ENCODE measurements at places on chromosomes 3 and 15.

DNA sequence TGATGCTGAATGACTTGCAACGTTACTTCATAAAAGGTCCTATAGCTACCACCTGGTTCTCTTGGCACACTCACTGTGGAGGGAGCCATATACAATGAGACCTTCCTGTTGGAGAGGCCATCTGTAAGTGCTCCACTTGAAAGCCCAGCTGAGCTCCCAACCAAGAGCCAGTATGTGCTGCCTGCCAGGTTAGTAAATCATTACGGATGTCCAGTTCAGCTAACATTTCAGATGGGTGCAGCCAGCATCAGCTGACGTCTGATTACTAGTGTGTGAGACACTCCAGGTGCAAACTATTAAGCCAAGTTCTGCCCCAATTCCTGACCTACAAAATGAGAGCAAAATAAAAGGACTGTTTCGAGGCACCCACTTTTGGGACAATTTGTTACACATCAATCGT lies 274.4 kb upstream of the ROBO2 start:
- no peak for DNase-seq

- DNase-seq: no peak
Observed at GRCh38 chr3:148466143-148466542, 231.6 kb upstream of the AGTR1 start.

DNA sequence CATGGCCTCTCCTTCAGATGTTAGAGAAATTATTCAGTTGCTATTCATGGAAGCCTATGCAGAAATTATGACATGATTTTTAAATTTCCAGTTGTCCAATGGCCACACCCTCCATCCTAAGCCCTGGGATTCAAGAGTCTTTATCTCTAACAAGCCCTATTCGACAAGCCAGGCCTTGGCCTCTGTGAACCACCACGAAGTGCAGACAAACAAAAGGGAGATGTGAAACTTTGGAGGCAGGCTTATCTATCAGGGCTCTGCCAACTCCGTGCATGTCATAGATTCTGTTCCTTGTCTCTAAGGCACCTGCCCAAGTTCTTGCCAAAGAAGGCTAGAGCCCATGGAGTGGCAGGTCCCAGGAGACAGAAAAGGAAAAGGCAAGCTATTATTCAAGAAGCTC lies 212.4 kb upstream of the ADAMTS9 start:
- DNase-seq: no peak

- no peak for DNase-seq
Observed at GRCh38 chr3:128322030-128323022, 144.4 kb downstream of the DNAJB8 start.

DNA sequence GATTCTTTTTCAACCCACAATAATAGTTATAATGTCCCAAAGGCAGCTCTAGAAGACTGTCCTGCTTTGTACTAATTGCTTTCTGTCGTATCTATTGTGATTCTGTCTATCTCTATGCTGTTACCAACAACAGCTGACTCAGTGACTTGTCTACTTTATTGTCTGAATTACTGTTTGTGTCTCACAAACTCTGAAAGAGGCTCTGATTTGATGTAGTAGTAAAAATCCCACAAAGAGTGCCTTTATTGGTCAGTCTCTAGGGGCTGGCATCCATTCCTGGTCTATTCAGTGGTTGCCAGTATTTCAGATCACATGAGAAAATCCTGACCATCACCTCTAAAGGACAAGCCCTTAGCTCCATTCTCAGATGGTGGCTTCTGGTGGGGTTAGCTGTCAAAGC lies 254.2 kb downstream of the NSUN3 start:
- no peak for DNase-seq

- no peak for DNase-seq
Observed at GRCh38 chr3:64681015-64681414, 6.8 kb downstream of the ADAMTS9 start.

DNA sequence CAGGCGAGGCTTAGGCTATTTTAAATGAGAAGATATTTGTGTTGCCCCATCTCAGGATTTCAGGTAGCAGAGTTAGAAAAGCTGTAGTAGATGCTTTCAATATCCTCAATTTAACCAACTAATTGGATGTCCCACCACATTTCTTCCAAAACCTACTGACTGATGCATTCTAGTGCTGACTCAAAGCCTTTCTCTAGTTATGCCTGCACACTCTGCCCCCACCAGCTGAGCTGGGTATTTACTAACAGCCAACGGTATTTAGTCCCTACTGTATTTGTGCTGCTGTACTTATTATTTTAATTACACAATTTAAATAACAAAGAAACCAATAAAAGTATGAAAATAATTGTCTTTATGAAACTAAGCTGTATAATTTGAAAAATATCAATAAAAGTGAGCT lies 139.5 kb downstream of the OSBPL10 start:
- DNase-seq: no peak

GRCh38 chr3:185859294-185859972 lies 34.6 kb upstream of the IGF2BP2 start:
- DNase-seq: no peak

- DNase-seq: no peak
Observed at GRCh38 chr15:88014454-88015160, 241.9 kb downstream of the NTRK3 start.

DNA sequence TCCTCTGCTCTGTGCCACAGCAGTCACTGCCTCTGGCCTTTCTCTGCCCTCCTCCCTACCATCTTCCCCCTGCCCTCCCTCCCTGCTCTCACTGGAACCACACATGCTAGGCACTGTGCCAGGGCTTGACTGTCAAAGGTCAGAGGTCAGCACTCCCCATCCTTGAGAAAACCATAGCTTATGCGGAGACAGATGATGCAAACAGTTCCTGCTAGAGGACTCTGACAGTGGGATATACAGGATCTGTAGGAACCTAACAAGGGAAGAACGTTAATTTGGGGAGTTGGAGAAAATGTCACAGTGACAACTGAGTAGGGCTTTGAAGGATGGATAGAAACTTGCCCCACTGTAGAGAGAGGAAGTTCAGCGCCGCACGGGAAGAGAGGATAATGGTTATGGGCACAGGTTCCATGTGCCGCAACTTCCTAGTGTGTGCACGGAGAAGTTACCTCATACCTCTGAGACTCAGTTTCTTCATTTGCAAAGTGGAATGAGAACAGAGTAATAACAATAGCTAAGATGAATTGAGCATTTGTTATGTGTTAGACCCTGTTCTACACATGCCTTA lies 29.3 kb upstream of the XYLB start:
- no peak for DNase-seq

DNA sequence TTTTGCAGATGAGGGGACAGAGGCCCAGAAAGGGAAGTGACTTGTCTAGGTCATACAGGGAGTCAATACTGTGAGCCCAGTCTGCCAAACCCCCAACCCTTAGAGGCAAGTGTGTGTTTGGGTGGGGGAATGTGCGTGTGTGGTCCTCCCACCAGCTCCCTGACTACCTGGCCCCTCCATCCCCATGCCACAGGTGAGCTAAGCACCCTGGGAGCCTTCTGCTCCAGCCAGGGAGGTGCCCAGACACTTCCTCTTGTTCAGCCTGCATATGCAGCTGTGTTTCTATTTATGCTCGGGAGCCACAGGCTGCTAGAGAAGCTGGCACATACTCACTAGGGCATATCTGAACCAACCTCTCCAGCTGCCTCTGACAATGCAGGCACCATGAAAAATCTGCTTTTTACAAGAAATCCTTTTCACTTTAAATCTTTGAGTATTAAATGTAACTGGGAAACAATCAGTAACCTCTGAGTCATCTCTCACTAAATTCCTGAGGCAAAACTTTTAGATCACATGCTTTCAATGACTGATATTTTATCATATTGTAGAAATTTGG lies 20.7 kb downstream of the TBC1D2B start:
- no peak for DNase-seq

GRCh38 chr15:41887893-41888292 lies 6.0 kb downstream of the SPTBN5 start:
- no peak for DNase-seq
